ENCODE measurements at places on chromosomes 6 and 20.

DNA sequence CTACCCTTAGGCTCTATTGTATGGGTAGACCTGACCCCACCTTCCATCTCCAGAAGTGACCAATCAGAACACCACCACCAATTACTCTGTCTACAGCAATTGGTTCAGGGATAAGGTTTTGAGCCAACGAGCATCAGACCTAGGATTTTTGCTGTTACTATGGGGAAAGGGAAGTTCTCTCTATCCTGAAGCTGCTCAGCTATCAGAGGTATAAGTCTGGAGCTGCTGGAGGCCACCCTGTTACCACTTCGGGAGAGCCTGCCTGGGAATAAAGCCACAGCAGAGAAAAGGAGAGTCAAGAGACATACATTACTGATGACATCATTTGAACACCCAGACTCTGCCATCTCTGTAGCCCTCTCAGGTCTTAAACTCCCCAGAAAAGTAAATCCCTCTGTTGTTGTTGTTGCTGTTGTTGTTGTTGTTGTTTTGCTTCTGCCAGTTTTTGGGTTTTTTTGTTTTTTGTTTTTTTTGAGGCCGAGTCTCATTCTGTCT lies 94.5 kb downstream of the PREX1 start:
- no peak for DNase-seq

GRCh38 chr6:112027942-112028674 lies 25.8 kb upstream of the CCN6 start:
- DNase-seq = no peak

- no peak for DNase-seq
Measured at GRCh38 chr6:2141644-2142290, 103.6 kb downstream of the GMDS start.

DNA sequence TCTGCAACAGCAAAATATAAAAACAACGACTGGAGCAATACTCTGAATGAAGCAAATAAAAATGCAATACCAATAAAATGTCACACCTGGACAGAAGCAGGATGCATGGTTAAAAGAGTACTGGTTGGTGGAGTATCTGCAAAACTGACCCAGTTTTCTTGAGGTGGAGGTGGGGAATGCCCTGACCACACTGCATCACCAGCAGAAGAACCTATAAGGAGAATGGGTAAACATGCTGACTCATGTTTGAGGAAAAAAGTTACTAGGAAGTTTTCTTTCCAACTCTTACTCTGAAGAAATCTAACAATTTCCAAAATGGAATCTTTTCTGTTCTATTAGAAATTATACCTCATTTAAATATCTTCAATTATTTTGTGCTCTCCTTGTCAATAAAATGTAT lies 43.6 kb downstream of the REPS1 start:
- no peak for DNase-seq

DNA sequence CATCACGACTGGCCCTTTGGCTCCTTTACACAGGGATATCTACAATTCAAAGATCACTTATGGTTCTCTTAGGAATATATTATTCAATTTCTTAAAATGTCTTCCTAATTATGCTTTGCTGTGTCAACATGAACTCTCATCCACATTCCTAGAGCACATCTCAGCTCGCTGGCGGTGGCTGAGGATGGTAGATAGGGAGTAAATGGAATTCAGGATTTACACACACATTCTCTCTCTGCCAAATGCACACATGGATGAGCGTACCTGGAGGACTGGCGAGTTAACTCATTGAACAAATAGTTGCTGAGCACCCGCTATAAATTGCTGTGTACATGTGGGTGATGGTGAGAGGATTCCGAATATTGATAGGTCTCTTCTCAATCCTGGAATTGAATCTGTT lies 4.8 kb upstream of the MRPS10 start:
- no peak for DNase-seq

GRCh38 chr20:11727708-11728107 lies 190.0 kb upstream of the BTBD3 start:
- no peak for DNase-seq

DNA sequence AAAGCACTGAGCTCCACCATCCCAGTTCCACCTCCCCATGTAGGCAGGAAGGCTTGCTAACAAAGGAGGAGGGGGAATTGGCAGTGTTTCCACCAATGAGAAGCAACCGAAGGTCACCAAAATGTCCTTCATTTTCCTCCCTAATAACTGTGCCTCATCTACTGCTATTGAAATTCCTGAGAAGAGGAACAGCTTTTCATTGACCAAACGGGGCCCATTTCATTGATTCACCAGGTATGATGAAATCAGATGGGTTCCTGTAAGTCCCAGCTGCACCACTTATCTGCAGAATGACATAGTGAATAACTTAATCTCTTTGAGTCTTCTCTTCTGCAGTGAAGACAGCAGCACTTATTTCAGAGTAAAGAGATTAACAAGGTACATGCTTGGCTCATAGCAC lies 17.3 kb downstream of the TREM1 start:
- DNase-seq = no peak

DNA sequence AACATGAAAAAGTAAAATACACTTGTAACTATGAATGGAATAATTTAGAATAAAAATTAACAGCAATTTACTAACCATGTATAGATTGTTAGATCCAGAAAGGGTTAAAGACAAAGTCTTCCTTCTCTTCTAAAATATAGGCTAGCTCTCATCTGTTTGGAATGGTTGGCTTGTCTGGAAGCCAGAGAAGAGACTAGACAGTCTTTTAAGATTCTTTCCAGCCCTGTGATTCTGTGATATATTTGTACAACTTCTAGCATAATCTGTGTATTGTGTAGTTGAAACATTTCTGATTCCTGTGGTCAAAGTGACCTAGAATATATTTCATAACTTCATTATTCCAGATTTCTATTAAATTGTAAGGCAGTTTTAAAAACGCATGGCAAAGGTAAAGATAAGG lies 196.6 kb downstream of the UST start:
- no peak for DNase-seq

DNA sequence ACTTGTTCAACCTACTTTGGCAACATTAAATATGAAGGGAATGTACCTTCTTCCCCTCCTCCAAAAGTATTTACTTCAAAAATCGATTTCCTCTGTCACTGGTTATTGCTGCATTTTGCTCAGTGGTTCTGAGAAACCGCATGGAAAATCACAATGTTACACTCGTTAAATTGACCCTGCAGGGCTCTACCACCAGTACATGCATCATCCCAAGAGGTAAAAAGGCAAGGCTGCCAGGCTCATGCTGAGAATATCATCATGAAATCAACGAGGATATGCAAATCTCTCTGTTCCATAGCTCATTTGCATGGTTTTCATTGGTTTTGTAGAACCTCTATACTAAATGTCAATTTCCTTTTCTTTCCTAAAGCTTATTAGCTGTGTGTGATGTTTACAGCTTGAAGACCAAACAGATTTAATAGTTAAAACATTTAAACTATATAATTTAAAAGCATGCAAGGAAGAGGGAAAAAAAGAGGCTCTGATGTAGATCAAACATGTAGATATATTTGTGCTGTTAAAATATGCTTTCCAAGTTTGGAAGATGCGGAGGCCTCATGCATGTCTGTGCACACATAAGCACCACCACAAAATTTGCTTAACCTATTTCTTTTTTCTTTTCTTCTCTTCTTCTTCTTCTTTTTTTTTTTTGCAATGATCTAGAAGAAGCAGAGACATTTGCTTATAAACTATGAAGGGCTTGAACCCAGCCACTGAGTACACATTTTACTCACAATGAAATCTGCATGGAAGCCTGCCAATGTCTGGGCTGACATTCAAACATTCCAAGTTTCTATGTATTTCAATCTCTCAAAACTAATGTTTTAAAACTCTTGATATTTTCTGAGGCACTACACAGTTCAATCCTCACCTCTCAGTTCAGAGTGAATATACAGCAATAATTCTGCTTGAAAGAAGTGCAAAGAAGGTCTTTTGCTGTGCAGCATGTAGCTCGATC lies 194.0 kb downstream of the GMPR start:
- no peak for DNase-seq

GRCh38 chr6:95690328-95690727 lies 113.0 kb downstream of the MANEA start:
- DNase-seq = no peak

- no peak for DNase-seq
Measured at GRCh38 chr6:151154418-151154817, 85.3 kb upstream of the AKAP12 start.

GRCh38 chr6:132404330-132404729 lies 3.1 kb upstream of the MOXD1 start:
- no peak for DNase-seq

DNA sequence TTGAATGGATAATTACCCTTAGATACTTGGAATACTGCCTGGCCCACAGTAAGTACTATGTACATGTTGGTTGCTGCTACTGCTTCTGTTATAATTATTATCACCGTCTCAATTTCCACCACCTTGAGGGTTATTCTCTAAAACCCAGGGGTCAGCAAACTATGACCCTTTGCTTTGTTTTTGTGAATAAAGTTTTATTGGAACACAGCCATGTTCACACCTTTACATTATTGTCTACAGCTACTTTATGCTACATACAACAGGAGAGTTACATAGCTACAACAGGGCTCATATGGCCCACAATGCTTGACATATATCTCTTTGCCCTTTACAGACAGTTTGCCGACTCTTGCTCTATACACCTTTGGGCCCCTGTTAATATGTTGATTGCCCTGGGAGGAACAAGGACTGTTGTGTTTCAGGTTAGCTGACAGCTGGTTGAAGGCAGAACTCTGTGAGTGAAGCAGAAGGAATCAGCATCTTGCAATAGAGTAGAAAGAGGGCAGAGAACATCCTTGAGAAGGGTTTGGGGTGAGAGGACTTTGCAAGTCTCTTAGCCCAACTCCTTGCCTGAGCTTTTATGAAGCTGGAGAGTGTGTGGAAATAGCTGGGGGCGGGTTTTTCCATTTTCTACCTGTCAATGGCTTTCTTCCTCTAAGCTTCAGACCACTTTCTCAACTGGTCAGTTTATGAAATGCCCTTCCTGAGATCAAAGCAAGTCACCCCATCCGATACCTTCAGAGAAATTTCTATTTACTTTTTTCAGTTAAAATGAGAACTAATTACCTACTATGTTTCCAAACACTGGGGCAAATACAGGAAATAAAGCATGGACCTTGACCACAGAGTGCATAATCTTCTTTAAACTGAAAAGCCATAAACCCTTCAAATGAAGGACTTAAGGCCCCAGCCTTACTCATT lies 3.5 kb upstream of the MEP1A start:
- no peak for DNase-seq

- DNase-seq = no peak
Measured at GRCh38 chr6:163831736-163832135, 417.2 kb downstream of the QKI start.

GRCh38 chr20:12815231-12815768 lies 193.5 kb upstream of the SPTLC3 start:
- no peak for DNase-seq

GRCh38 chr6:143513410-143513809 lies 1.9 kb upstream of the FUCA2 start:
- no peak for DNase-seq
